CD4-positive, alpha-beta T cell treated with Interleukin-4 for 4 hours (primary cell): ENCODE measurements at places on chromosomes 6 and 20.

DNA sequence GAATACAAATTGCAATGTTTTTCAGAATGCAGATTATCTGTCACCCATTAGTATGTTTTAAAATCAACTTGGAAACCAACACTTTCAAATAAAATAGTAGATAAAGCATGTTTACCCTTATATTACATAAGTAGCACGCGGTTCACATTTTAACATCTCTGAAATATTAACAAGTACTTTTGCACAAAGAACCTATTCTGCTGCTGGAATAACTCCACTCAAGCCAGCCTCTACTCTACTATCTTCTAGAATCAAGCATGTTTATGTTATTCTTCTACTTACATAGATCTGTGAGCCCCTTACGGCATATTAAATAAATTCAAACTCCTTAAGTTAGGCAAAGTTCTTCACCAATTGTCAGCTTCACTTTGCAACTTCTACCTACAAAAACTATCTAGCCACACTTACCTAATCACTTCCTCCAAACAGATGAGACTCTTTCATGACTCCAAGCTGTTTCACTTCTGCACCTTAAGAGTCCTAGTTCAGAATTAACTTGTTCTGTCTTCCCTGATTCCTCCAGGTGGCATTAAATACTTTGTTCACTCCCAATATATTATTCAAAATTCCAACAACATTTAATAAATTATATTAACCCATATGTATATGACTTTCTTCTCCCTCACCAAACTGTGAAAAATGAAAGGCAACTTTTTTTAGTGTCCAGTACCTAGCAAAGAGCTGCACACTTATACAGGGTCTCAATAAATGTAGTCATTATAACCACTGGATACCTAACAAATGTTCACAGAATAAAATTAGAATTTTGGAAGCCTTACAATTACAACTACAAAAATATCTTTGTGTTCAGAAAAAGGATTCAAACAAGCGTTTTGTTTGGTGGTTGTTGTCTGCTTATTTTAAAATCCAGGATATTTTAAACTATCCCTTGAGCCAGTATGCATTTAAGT, 12.1 kb downstream of the CEP85L start:
- DNase-seq, result peak; percentile 18

GRCh38 chr20:36408219-36408618, 102.1 kb downstream of the DLGAP4 start:
- no peak for DNase-seq

DNA sequence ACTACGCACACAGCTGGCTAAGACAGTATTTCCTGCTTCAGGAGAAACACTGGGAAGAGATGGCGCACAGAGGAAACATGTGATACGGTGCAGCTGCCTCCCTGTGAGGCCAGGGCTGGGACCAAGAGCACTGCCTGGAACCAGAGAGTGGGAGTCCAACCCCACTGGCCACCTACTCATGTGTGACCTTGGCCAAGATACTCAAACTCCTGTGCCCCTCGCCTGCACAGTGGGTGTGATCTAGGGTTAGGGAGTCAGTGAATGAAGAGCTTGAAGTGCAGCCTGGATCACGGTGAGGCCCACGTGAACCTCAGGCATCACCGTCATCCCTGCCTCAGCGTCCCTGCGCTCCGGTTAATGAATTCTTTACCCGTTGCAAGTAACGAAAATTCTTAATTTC, 41.7 kb upstream of the MPC1 start:
- DNase-seq, result no peak

DNA sequence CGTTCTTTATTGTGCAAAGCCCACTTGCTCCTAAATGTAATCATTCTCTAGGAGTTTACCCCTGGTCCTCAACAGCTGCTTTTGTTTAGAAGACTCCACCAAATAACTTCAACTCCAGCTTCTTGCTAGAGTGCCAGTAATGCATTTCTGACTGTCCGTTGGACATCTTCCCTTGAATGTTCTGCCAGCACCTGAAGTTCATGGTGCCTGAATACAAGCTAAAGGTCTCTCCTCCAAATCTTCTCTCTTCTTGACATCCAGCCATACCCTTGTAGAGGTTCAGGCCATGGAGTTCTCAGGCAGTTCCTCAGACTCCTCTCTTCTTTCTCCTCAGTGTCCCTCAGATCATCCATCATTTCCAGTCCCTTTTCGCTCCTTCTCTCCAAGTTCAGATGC, 21.7 kb downstream of the PHACTR2 start:
- DNase-seq, result no peak

DNA sequence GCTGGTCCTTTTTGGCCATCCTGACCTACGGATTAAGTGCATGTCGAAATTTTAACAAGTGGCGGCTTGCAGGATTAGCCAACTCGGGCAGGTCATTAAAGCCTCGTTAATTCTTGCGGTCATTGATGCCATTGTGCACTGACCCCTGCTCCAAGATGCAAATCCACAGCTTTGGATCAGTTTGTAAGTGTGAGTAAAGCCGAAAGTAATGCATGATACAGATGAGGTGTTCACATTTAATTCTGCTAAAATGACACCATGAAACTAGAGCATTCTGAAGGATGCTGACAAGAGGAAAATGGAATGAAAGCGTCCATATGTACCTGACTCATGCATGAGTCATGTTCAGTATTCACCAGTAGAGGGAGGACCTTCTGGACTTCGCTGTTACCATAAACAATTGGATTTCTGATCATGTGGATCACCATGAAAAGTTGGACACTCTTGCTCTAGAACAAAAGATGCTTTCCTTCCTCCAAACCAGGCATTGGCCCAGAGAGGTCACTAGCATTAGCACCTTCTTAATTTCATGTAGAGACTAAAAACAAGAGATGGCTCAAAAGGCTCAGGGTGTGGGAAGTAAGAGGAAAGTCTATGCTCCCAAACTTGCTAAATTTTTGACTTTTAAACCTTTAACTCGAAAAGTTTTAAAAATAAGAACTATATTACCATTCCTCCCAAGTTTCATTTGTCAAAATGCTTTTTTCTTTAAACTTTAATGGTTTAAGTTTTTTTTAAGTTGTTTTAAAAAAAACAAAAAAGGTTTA, 48.0 kb downstream of the MUC22 start:
- DNase-seq, result peak; percentile 19

DNA sequence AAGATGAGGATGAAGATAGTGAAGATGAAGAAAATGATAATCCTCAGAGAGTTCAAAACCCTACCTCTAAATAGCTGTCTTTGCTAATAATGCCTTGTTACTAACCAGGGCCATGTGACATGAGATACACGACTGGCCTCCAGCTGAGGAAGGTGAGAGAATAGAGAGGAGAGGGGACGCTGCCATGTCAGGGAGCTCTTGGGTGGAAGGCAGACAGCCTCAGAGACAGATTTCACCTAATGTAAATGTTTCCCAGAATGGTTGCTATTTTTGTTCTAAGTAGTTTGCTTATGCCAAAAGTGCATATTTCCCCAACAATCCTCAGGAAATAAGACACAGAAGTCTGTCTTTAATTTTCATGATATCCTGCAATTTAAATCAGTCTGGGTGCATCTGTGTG, 138.4 kb downstream of the ELOVL4 start:
- no peak for DNase-seq

DNA sequence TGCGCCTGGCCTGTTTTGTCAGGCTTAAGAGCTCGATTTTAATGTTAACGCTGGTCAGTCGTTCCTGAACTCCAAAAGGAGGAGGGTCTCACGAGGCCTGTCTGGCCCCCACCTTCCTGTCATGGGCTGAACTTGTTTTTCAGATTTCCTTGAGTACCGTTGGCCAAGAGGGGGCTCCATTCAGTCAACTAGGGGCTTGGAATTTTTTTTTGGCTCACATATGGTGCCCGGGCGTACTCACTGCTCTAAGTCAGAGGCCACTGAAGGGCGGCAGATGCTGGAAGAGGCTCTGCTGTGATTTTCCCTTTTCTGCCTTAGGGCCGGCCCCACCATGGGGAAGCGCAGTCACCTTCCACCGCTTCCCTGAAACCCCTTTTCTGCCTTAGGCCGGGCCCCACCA, 6.9 kb upstream of the BIRC7 start:
- DNase-seq, result no peak
